ENCODE measurements at places on chromosomes 7 and 10.

DNA sequence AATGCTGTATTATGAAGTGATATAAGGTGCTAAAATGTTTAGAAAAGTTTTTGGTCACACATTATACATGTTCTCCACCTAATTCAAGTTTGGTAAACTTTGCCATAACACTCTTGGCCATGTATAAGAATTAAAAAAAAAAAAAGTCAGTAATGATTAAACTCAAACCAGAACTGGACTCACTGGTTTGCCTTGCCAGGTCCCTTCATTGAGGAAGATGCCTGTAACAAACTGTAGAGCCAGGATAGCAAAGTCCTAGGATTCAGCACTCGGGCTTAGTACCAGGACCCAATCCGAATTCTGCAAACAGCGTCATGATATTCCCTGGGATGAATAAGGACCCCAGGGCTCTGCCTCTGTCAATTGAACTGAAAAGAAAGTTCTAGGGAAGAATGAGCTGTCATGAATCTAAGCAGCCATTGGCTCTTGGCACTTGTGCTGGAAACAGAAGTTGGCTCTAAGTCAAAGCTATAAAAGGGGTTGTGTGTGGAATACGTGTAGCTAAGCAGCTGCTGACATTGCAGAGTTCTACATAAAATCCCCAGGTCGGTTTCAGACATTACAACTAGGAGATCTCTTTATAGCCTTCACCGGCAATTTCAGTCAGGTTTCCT, 216.9 kb downstream of the C7orf25 start:
- DNase-seq = no peak

- DNase-seq = no peak
Measured at GRCh38 chr10:42969909-42970308, 107.0 kb upstream of the RET start.

DNA sequence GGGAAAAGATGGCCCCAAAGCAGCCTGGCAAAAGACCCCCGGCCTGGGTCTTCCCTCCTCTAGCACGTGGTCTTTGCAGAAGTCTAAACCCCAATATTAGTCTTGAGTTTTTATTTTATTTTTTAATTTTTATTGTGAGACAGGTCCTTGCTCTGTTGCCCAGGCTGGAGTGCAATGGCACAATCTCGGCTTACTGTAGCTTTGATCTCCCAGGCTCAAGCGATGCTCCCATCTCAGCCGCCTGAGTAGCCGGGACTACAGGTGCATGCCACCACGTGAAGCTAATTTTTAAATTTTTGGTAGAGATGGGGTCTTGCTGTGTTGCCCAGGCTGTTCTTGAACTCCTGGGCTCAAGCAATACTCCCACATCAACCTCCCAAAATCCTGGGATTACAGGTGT, 40.3 kb upstream of the MXI1 start:
- no peak for DNase-seq

GRCh38 chr7:120475994-120476393, 203.0 kb downstream of the KCND2 start:
- DNase-seq = no peak

DNA sequence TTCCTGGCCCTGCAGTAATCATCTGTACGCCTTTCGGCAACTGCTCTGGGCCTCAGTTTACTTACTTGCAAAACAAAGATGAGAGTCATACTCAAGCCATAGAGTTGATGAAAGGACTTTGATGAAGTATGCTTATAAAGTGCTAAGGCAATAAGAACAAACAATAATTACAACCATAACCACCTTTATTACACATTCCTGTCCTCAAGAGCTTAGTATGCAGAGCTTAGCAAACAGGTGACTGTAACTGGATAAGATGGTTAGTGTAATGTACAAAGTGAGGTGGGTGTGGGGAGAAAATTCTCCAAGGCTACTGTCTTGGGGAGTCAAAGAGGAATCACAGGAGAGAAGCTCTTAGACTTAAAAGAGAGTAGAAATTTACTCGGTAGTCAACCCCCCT, 117.0 kb upstream of the AFAP1L2 start:
- no peak for DNase-seq

GRCh38 chr10:119509909-119510451, 32.5 kb downstream of the RGS10 start:
- no peak for DNase-seq

- DNase-seq = no peak
Measured at GRCh38 chr10:21238044-21238443, 287.4 kb downstream of the SKIDA1 start.

Data from activated CD8-positive, alpha-beta memory T cell treated with anti-CD3 and anti-CD28 coated beads for 1 hour (primary cell).